ENCODE measurements at places on chromosomes 2 and 18. TPM values are rescaled to one million over a fixed set of nuclear protein-coding genes. Genes with fewer than 3 reads are reported as not detected.

NXPH2 gene
- under 0.01 TPM for total RNA-seq

FN1 gene
- 3,312 TPM for total RNA-seq

ABCG5 gene
- total RNA-seq, result not detected

DHRS9 gene
- not detected for total RNA-seq

KRTCAP3 gene
- total RNA-seq, result not detected

CXCR2 gene
- not detected for total RNA-seq

SGPP2 gene
- not detected for total RNA-seq

RRM2 gene
- total RNA-seq, result 45.8 TPM

ACTG2 gene
- total RNA-seq, result 59.6 TPM

LDLRAD4 gene
- 0.97 TPM for total RNA-seq

DLX1 gene
- total RNA-seq, result not detected

CLEC4F gene
- not detected for total RNA-seq

C2orf78 gene
- total RNA-seq, result not detected

ERBB4 gene
- total RNA-seq, result not detected

PID1 gene
- 16.4 TPM for total RNA-seq

SULT6B1 gene
- not detected for total RNA-seq

COLEC12 gene
- 3.9 TPM for total RNA-seq

CRYBA2 gene
- not detected for total RNA-seq

TMEM198 gene
- total RNA-seq, result 2.9 TPM

VSNL1 gene
- total RNA-seq, result 0.32 TPM

TDRD15 gene
- total RNA-seq, result not detected

PLGLB2 gene
- total RNA-seq, result 1.6 TPM

IMPA2 gene
- 41.5 TPM for total RNA-seq

ACAA2 gene
- 36.1 TPM for total RNA-seq

RNPEPL1 gene
- total RNA-seq, result 9.5 TPM

TRIM43 gene
- not detected for total RNA-seq

CNDP1 gene
- total RNA-seq, result not detected

B4GALT6 gene
- total RNA-seq, result 2.9 TPM

DQX1 gene
- total RNA-seq, result not detected

EFR3B gene
- under 0.01 TPM for total RNA-seq

CCDC74A gene
- 4.7 TPM for total RNA-seq

ACADL gene
- not detected for total RNA-seq

CDH2 gene
- 89.2 TPM for total RNA-seq

RFTN2 gene
- total RNA-seq, result 4.7 TPM

MC2R gene
- total RNA-seq, result not detected

C2orf15 gene
- not detected for total RNA-seq

KCNG2 gene
- under 0.01 TPM for total RNA-seq

CACNB4 gene
- 0.43 TPM for total RNA-seq

CHRNG gene
- not detected for total RNA-seq

DCC gene
- total RNA-seq, result not detected

GKN2 gene
- total RNA-seq, result not detected

IHH gene
- total RNA-seq, result not detected

OTOF gene
- total RNA-seq, result under 0.01 TPM

FIGN gene
- total RNA-seq, result 1.6 TPM

LBX2 gene
- 2.9 TPM for total RNA-seq

ALKAL2 gene
- not detected for total RNA-seq

KLHL41 gene
- 0.43 TPM for total RNA-seq

FAM237A gene
- total RNA-seq, result not detected
